ENCODE measurements at places on chromosomes 3 and 15.

DNA sequence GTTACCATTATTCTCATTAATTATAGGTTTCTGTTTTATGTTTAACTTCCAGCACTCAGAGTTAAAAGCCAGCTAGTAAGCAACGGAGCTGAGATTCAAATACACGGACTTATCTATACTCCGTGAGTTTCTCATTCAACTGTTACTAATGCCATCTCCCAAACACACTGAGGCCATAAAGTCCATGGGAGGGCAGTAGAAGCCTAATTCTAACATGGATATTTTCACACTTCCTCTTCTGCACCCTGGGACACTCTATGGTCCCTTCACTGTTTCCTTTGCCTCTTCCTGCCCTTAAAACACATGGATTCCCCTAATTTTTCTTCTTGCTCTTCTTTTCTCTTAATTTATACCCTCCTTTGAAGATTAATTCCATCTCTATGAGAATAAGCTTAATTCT is 245.0 kb downstream of the KLF13 start:
- no peak for DNase-seq

DNA sequence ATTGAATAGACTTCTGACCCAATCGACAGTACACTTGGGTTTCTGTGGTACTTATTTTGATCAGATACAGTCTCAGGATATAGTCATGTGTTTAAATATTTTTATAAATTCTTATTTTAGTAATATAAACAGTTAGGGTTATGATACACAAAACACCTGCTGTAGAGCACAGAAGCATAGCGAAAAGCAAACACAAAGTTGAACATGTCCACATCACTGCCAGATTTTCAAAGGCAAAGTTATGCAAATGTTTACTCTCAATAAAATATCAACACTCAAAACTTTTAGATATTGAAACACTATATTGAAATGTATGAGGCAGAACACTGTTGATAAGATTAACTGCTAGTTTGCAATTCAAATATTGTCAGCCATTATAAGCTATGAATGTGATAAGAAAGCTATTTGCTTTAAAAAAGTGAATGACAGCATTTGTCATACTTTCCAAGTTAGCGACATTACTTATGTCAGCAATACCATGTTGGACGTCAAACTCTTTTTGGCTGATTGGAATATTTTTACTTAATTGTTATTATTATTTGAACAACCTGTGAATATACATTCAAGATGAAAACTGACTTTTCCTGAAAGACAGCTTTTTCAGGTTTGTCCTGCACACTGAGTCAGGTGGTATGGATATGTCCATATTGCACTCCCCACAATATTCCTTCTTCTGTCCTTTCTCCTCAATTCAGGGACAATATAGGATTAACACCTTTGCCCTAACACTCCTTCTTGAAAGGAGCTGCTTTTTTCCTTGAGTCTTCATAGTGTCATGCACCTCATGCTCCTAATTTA is 367.1 kb downstream of the EPHA3 start:
- DNase-seq, result no peak

- DNase-seq, result no peak
Measured at GRCh38 chr15:88655800-88656488, 17.1 kb downstream of the ISG20 start.

DNA sequence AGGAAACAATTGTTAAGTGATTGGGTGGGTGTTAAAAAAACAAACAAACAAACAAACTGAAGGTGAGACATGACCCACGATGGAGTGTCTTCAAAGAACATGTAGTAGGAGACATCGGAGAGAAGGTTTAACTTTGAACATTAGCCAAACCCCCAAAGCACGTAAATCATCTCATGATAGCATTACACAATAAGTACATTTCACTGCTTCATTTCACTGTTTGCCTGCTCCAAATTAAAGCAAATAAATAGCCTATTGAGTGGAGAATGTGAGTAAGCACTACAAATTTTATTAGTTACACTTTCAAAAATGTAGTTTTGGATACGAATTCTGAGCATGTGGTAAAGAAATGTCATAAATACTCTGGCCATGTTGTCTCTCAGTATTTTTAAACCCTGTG is 287.0 kb downstream of the SI start:
- DNase-seq, result no peak

GRCh38 chr15:70427167-70428120 is 329.7 kb upstream of the TLE3 start:
- no peak for DNase-seq

DNA sequence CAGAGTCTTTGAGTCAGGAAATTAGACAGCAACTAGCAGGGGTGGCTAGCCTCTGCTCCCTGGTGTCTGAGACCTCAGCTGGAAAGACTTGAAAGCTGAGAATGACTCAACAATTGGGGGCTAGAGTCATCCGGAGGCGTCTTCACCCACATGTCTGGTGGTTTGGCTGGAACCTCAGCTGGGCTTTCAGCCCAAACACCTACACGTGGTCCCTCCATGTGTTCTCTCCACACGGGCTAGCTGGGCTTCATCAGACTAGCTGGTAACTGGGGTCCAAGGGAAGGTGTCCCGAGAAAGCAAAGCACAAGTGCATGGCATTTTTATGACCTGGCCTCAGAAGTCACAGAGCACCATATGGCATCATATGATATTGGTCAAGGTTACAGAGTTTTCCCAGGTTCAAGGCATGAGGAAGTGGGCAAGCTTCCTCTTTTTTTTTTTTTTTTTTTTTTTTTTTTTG is 19.9 kb upstream of the ABHD2 start:
- no peak for DNase-seq

GRCh38 chr3:157166561-157166960 is 6.6 kb upstream of the CCNL1 start:
- no peak for DNase-seq

DNA sequence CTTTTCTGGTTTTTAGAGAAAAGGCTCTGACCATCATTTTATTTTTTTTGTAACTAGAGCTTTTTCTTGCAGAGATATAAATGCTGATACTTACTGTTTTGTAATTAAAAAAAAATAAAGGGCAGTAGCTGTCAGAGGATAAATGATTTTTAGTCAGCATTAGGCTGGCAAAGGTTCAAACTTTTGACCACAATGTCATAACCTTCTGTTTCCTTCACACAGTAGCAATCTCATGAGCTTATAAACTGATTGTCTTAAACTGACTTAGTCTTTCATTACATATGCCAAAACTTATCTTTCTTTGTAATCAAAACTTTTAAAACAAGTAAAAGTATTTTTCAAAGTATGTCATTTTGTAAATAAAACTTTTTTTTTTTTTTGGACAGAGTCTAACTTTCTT is 841.9 kb downstream of the OTOL1 start:
- no peak for DNase-seq

- DNase-seq, result no peak
Measured at GRCh38 chr15:39230205-39230907, 350.5 kb upstream of the THBS1 start.

DNA sequence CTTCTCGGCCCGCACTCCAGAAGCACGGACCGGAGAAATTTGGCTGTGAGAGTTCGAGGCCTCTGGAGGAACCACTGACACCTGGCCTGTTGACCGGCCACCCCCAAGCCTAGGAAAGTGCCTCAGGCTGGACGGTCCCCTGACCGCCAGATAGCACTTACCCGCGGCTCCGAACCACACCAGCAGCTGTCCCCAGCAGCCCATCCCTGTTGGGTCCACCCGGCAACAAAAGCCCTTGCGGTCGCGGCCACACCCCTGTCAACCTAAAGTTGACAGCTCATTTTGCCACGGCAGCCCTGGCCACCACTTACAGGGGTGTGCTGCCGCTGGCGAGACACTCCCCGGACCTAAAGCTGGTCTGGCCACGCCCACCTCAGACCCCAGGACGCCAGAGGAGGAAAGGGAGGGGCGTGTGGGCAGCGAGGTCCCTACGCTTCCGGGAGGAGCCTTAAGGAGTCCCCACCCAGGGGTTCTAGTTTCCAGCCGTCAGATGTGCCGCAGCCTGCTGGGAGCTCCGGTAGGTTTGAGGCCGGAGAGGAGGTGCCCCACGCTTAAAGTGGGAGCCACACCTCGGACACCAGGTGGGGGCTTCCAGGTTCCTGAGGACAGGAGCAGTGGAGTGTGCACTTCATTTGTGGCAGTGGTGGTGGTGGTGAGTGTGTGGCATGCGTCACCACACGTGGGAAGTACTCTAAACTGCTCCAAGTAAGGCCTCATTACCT is at the start of gene LTK:
TSS of gene LTK (minus strand) at position 322 of the 722 bp plus-strand sequence. CDS start at position 204, 118 bp downstream.
- no peak for DNase-seq

GRCh38 chr3:98556164-98557130 is 24.7 kb downstream of the GPR15 start:
- DNase-seq, result peak; percentile 38
